Heart right ventricle (tissue), 16 donors: ENCODE measurements at places on chromosomes 1 and 21. TPM values are rescaled to one million over a fixed set of nuclear protein-coding genes. Genes with fewer than 3 reads are reported as not detected.
A peak's percentile ranks its signal among the peaks of the same experiment; 100 is the strongest.

- peak; percentile 54 for DNase-seq
Observed at GRCh38 chr1:12518931-12519692, 98.9 kb downstream of the DHRS3 start.

DNA sequence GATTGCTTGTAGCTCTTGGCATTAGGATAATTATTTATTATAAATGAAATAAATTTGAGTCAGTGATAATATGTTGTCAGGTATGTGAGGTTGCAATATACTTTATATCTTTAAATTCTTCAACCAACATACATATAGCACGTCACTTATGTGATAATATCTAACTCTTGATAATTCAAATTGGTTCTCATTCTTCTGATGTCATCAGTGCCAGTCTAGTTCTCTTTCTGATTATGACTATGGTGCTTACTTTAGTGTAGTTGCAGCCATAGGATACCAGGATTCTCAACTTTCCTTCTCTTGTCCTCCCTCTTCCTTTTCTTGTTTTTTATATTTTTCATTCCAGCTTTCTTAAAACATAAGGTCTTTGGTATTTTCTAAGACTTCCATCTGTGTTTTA, 34.8 kb upstream of the ATP6V1G3 start:
- no peak for DNase-seq

DNA sequence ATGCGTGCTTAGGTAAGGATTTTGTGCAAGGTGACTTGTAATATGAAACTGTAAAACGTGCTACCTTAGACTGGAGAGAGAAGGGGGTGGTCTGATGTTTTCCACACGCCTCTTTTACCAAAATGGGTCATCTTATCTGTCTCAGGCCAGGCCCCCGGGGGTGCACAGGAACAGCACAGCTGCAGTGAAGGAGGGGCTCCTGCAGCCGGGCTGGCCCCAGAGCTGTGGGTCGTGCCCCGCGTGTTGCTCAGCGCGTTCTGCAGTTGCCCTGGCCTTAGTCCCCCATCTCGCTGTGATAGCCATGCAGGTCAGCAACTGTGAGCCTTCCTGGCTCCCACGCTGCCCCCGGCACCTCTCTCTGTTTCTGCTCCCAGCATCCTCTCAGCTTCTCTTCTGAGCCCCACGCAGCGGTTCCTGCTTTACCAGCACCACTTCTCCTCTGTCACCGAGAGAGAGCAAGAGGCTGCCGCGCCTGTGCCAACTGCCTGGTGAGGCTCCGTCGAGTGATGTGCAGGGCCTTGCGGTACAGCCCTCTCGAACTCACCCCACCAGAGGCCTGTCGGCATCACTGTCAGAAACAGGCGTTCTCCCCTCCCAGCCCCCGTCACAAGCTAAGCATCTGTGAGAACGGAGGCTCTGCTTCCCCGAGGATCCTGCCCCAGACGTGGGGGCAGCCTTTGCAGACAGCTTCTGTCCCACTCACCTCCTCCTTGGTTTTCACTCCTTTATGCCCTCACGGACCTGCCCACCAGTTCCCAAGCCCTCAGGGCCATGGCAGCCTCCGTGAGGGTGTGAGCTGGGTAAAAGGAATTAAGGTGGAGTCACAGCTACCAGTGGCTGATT, 73.3 kb downstream of the ADARB1 start:
- DNase-seq: no peak

DNA sequence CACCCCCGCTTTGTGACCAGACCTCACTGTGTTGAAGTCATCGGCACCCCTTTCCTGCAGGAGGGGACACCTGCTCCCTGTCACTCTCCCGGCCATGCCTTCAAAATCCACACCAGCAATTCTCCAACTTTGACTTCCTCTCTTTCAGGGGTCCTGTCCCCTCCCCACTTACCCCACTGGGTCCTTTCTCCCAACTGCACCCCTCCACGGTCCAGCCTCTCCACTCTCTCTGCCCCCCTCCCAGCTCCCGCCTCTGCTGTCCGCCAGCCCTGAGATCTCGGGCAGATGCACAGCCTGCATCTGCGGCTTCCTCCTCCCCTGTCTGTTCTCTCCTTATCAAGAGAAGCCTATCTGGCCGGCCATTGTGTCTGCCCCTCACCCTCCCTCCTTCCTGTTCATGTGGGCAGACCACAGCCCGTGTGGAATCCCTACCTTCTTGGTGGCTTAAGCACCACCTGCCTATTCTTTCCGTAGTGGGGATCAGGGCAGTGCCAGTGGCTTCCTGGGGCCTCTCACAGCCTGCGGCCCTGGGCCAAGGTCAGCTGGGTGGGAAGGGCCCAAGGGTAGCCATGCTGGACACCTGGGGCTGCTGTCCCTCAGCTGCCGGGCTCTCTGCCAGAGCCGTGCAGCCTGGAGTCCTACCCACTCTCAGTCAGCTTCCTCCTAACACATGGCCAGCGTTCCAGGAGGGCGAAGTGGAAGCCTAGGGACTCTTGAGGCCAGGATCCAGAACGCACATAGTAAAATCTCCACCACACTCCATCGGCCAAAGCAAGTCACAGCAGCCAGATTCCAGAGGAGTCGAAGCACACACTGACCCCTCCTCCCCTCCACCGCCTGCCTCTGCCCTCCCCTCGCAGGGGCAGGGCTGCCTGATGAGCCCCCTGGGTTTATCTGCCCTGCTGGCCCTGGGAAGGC, 5.1 kb upstream of the HES4 start:
- no peak for DNase-seq

DNA sequence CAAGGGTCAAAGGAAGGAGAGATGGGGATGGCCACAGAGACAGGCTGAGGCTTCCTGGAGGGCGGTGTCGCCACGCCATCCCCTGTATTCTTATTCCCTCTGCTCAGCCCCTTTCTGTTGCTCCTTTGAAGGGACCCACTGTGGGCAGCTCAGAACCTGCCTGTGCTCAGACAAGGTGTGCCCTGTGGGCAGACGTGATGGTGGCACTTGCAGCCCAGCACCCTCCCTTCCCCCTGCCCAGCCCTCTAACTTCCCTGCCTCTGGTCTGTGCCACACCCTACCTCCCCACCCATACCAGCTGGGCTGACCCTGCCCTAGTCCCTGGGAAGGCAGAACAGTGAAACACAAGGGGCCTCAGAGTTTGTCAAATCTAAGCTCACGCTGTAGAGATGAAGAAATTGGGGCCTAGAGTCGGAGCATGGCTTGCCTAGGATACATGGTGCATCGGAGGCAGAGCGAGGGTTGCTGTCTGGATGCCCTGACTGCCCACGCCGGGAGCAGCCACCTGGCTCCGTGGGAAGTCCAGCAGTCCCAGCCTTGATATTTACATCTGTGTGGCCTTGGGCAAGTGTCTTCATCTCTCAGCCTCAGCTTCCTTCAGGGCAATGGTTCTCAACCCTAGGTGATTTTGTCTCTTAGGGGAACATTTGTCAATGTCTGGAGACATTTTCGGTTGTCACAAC, 68.6 kb upstream of the RUNX3 start:
- DNase-seq: no peak

Gene OR2L2
- not detected for total RNA-seq
